IPS DF 6.9 (cell line): ENCODE measurements at places on chromosomes 11 and 22.

GRCh38 chr11:134500621-134501020, 88.6 kb upstream of the B3GAT1 start:
- no peak for DNase-seq

DNA sequence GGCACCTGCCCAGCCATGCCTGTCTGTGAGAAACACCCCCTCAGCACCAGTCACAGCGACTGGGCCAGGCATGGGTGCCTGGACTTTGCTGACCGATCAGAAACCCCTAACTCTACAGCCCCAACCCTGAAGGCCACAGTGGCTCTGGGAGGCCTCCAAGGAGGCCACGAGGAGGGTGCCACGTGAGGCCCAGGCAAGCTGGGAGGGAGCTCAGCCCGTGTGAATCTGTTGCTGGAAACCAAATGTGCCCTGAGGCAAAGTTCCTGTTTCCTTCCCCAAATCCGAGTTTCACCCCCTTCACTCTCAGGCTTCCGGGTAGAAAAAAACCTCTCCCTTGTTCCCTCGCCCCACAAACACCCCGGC, 1.3 kb downstream of the UNC93B1 start:
- no peak for DNase-seq

- DNase-seq, result no peak
These were observed 533 bp downstream of the SERGEF start for GRCh38 chr11:18012122-18012905.

GRCh38 chr22:49660321-49660720, 167.4 kb downstream of the BRD1 start:
- no peak for DNase-seq

DNA sequence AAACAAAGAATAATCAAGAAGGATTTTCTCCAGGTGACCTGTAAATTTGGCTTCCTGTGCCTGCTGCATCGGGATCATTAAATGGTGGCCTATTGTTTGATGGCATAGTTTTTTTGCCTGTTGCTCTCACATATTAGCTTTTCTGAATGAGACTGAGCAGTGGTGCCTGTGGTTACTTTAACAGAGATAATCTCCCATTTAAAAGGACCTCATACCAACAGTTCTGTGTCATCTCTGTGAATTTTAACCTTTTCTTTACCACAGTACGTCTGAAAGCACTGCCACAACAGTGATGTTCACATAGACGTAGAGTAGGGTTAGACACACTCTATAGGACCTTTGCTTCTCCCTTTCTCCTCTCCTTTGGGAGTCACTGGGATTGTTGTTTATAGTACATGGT, 22.9 kb upstream of the RCE1 start:
- no peak for DNase-seq

DNA sequence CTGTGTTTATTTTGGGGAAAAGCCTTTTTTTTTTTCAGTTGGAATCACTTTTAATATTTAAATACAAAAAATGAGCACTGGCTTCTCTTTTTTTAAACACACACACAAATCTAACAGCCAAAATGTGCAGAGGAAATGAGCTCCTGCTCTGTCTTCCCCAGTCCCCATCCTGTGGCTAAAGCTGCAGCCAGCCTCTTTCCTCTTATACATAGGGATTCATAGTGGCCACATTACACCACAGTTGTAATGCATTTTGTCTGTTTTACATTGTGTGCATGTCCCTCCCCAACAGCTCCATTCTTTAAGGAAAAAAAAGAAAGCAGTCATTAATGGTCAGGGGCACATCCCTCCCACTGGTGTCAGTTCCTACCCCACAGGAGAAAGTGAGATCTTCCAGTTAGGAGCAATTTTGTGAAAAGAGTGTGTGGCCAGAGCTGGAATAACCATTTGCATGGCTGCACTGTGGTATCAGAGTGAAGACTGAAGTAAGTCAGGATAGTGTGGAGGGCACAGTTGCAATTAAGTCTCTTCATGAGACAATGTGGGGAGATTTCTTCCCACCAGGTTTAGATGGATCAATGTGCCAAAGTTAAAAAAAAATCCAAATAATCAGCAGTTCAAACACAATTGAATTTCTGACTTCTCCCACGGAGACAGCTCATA, 220.6 kb downstream of the TMEM135 start:
- no peak for DNase-seq

DNA sequence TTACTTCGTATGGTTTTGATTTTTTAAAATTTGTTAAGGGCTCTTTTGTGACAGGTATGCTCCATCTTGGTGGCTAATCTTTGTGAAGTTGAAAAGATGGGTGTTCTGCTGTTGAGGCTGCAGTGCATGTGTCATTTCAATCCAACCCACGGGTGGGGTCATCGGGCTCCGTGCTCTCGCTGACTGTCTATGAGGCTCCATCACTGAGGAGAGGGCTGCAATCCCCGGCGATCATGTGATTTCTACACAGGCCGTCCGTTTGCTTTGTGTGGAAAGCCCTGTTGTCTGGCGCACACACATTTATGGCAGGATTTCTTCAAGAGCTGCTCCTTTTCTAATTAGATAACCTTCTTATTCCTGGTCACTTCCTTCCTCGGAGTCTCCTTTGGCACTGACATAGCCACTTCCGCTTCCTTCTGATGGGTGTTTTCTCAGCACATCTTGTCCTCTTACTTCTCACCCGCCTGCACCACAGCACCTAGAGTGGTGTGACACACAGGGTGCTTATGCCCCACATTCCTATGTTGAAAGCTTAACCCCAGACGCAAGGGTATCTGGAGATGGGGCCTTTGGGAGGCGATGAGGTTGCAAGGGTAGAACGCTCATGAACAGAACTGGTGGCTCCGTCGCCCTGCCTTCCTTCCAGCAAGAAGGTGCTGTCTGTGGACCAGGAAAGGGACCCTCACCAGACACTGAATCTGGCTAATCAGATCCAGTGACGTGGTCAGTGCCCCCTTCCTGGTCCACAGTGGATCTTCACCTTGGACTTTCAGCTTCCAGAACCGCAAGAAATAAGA, 9.4 kb downstream of the MOB2 start:
- no peak for DNase-seq

DNA sequence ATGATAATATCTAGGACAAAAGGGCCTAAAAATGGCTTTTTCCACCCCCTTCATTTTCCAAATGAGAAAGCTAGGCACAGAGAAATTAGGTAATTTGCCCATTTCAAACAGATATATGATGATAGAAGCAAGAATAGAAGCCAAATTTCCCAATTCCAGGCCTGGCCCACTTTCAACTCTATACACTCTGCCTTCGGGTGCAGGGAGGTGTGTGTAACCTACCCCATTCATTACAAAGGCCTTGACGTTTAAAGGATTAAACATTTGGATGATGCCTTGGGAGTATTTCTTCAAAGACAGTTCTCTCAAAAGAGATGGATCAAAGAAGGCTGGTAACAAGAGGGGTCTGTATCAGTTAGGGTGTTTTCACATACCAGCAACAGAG, 134.1 kb downstream of the CCDC34 start:
- DNase-seq, result no peak

DNA sequence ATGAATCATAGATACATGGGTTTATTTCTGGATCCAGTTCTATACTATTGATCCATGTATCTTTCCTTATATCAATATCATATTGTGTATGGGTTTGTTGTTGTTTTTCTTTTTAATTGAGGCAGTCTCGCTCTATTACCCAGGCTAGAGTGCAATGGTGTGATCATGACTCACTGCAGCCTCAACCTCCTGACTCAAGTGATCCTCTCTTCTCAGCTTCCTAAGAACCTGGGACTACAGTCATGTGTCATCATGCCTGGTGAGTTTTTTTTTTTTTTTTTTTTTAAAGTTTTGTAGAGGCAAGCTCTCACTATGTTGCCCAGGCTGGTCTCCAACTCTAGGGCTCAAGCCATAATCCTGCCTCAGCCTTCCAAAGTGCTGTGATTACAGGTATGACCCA, 1589.4 kb upstream of the TENM4 start:
- no peak for DNase-seq

GRCh38 chr22:20245577-20246367, 22.3 kb downstream of the RTN4R start:
- DNase-seq, result no peak

- no peak for DNase-seq
These were observed 11.3 kb downstream of the SHANK2 start for GRCh38 chr11:71240865-71241691.

- no peak for DNase-seq
These were observed 39.8 kb downstream of the KCNQ1 start for GRCh38 chr11:2484576-2485125.

GRCh38 chr11:83866655-83867054, 580.5 kb upstream of the CCDC90B start:
- DNase-seq, result no peak

GRCh38 chr22:49044091-49044490, 783.6 kb downstream of the BRD1 start:
- no peak for DNase-seq
